ENCODE measurements at places on chromosomes 3 and 15. TPM values are rescaled to one million over a fixed set of nuclear protein-coding genes. Genes with fewer than 3 reads are reported as not detected.

DNA sequence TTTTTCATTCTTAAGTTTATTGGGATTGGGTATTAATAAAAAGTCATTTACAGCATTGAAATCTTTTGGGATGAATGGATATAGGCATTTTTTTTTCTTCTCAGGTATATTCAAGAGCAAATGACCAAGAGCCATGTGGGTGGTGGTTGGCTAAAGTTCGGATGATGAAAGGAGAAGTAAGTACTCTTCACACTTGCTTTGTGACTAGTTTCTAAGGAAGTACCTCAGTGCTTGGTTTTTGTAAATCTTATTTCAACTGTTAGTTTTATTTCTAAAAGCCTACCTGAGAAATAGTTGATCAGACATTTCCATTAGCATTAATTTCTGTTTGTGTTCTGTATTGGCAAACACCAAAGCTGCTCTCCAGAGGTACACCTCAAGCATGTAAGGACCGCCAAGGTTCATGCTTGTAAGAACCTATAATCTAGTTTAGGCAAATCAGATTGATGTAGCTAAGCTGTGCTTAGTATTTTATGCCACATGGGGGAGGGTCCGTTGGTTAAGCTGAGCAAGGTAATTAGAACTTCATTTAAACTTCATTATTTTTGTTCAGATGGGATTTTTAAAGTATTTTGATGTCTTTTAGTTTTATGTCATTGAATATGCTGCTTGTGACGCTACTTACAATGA is 35.4 kb downstream of the FXR1 start:
- DNase-seq, result no peak

CPN2 gene
- not detected for total RNA-seq

GRCh38 chr15:35293353-35294130 is 208.4 kb upstream of the NANOGP8 start:
- DNase-seq, result peak; percentile 6

GRCh38 chr15:68256675-68257450 is 20.7 kb upstream of the FEM1B start:
- peak; percentile 93 for DNase-seq

GRCh38 chr3:100159331-100160153 is 45.2 kb upstream of the FILIP1L start:
- no peak for DNase-seq

Data from Calu3 (cell line).